ENCODE measurements at places on chromosomes 1 and 21.

GRCh38 chr1:160217481-160218051, 12.4 kb downstream of the PEA15 start:
- no peak for DNase-seq

DNA sequence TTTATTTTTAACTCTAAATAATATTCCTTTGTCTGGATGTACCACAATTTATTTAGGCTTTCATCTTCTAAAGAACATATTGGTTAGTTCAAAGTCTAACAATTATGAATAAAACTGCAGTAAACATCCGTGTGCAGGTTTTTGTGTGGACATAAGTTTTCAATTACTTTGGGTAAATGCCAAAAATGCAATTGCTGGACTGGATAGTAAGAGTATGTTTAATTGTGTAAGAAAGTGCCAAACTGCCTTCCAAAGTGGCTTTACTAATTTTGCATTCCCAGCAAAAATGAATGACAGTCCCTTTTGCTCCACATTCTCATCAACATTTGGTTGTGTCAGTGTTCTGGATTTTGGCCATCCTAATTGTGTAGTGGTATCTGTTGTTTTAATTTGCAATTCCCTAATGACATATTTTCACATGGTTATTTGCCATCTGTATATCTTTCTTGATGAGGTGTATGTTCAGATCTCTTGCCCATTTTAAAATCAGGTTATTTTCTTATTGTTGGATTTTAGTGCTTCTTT, 113.8 kb downstream of the DPYD start:
- no peak for DNase-seq

DNA sequence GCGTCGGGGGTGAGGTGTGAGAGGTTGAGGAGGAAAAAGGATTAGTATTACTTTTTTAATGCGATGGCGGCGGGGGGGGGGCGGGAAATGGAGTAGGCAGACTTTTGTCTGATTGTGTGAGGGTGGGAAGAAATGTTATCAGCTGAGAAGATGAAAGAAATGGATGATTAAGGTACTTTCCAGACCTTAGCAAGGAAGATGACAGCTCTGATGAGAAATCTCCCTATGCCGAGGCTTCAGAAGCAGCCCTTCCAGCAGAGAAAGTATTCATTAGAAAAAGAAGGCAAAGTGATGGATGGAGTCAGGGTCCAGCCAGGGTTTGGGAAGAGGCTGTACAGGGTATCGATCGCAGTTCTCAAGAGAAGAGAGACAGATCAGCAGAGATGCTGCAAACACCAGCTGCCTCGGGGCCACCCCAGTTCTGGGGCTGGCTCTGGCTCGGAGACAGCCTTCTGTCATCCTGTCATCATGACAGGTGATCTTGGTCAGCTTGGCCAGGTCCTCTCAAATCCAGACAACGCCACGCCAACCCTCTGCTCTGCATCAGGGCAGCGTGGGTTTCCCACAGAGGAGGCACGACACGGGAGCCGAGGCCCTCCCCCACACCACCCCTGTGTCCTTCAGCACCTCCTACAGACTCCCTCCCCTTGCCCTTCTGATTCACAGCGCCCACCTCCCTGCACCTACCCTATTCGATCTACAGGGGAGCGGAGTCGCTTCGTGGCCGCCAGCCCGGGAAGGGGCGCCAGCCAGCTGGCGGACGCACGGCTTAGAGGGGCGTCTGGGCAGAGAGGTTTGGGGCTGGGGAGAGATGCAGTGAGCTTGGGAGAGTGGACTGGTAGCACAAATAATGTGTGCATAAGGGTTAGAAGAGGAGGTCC, 674 bp upstream of the ATXN7L2 start:
- DNase-seq = peak; percentile 58

DNA sequence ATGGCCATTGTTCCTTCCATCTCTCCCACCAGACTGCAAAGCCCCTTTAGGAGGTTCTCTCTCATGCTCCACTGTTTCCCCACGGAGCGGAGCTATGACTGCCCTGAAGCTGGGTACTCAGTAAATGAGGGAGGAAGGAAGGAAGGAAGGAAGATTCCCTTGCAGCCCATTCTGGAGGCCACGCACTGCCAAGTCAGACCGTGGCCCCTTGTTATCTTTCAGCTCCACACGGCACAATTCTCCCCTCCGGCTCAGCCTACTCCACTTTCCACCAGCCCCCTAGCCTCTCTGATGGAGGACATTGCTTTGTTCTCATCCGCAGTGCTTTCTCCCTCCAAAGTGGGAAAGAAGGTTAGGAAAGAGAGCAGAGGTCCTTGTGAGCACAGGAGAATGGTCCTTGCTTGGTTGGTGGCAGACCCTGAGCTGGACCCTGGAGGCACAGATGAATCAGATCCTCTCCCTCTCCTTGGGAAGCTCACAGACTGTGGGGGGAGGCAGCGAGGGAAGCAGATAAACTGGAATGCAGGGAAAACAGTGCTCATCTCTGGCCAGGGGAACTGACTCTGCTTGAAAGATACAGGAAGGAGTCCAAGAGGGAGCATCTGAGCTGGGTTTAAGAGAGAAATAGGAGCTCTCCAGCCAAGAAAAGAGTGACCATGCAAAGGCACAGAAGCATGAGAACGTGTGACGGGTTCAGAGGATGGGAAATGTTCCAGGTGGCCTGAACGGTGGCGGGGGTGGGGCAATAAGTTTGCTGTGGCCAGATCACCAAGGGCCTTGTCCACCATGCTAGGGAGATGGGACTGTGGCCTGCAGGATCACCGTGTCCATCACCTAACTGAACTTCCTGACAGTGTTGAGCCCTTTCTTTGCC, 52.6 kb downstream of the GLIS1 start:
- no peak for DNase-seq

- DNase-seq = no peak
Measured at GRCh38 chr1:228453022-228453560, 34.1 kb upstream of the RNF187 start.

DNA sequence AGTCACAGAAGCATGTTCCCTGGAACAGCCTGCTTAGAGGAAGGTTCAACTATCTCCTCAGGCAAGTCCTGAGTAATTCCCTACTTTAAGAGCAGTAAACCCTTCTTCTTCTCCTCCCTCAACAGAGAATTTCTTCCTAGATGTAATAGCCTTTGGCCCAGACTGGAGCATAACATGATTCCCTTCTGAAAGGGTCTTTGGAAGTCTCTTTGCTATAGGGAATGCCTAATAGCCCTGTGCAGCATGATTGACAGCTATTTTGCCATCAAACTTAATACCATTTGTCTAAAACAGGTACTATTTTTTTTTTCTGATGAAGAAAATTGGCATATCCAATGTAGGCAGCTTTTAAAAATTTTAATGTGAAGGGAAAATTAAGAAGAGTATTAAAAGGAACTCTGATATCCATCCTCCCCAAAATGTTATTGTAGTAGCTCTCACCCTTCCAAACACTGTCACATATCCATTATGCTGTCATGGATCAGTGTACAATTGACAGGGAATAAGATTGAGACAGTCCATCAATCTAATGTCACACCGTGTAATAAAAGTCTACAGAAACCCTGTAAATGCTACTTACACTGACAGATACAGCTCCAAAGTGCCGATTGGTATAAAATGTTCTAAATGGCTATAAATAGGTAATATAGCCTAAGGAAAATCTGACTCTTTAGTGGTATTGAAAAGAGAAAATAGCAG, 884.6 kb downstream of the TTLL7 start:
- DNase-seq = no peak

DNA sequence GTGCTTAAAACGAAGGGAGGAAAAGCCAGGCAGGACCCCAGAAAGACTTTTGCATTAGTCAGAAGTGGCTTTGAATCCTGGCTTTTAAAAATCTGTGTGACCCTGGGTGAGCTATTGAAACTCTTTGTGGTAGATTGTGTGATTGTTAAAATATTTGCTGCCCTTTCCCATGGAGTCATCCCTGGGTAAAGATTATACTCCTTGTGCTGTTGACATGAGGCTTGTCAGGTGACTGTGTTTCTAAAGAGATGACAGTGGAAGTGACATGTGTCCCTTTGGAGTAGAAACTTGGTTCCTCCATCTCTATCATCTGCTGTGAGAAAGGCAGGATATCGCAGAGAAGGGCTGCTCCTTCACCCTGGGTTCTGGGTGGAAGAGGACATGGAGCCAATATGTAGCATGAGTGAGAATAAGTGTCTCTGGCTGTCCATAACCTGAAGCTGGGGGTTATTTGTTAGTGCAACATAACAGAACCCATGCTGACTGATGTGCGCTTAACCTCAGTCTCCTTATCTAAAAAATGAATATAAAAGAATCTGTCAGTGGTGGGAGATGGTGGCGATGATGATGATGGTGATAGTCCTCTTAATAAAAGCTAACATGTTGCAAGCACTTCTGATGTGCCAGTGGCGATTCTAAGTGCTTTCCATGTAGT, 187.6 kb downstream of the RHOU start:
- DNase-seq = no peak

GRCh38 chr1:93056214-93056613, 22.9 kb upstream of the MTF2 start:
- no peak for DNase-seq

DNA sequence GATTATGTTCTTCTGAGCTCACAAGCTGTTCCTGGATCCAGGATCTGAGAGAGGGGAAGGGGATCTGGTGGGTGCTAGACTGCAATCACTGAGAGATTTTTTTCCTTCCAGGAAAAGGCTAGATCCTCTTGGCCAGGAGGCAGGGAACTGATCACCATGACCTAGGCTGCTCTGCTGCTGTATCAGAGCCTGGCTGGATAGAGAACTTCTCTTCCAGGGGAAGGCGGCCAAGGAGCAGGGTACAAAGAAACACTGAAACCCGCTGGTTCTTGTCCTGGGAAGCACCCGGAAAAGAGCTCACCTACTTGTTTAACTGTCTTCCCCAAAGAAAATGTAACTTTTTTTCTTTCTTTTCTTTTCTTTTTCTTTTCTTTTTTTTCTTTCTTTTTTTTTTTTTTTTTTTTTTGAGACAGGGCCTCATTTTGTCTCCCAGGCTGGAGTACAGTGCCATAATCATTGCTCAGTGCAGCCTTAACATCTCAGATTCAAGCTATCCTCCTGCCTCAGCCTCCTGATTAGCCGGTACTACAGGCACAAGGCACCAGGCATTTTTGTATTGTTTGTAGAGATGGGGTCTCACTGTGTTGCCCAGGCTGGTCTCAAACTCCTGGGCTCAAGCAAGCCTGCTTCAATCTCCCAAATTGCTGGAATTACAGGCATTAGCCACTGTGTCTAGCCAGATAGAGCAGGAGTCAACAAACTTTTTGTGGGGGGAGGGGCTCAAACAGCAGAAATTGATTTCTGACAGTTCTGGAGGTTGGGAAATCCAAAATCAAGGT, 12.4 kb upstream of the RPS6KA1 start:
- DNase-seq = no peak

Data from stimulated activated naive CD8-positive, alpha-beta T cell treated with anti-CD3 and anti-CD28 coated beads, Interleukin-15, amount 100 ng/mL, for 72 hours (primary cell).